ENCODE measurements at places on chromosomes 7 and 10.

DNA sequence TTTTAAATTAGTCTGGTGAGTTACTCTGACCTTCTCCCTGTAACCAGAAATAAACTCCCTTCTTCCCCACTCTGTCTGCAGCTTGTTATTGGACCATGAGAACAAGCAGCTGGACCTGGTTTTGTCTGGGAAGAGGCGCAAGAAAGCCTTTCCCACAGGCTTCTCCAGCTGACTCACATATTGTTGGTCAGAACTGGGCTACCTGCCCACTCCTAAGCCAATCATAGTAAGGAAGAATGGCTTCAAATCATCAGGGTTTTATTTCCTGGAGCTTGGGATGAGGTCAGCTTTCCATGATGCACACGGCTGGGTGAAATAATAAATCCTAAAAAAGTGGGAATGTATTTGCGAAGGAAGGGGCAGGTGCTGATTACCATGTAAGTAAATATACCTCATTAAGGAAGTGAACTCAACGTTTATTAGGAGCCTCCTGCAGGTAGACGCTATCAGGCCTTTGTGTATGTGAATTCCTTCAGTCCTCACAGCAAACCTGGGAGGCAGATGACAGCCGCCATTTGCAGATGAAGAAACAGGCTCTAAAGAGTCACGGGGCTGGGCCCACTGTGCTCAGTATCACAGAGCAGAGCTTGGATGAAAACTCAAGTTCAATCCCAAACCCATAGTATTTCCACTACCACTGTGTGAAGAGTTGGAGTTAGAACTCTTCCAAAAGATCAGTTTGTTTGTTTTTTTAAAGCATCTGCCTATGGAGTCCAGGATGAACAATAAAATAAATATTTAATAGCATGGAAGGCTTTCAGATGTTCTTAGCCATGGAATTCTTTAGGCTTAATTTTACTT, 32.8 kb downstream of the IL15RA start:
- DNase-seq: no peak

DNA sequence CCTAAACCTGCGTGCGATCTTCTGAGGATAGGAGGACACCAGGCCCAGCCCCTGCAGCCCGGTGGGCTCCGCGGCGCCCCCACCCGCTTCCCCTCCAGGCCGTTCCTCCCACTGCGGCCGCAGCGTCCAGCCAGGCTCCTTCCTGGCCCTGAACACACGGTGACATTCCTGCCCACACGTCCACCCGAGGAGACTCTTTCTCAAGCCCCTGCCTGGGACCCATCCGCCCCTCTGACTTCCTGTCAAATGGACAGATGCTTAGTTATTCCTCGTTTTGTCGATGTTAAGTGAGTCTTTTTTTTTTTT, 32.4 kb upstream of the RNF32 start:
- DNase-seq: no peak

GRCh38 chr7:101108961-101109360, 17.9 kb upstream of the SERPINE1 start:
- no peak for DNase-seq

DNA sequence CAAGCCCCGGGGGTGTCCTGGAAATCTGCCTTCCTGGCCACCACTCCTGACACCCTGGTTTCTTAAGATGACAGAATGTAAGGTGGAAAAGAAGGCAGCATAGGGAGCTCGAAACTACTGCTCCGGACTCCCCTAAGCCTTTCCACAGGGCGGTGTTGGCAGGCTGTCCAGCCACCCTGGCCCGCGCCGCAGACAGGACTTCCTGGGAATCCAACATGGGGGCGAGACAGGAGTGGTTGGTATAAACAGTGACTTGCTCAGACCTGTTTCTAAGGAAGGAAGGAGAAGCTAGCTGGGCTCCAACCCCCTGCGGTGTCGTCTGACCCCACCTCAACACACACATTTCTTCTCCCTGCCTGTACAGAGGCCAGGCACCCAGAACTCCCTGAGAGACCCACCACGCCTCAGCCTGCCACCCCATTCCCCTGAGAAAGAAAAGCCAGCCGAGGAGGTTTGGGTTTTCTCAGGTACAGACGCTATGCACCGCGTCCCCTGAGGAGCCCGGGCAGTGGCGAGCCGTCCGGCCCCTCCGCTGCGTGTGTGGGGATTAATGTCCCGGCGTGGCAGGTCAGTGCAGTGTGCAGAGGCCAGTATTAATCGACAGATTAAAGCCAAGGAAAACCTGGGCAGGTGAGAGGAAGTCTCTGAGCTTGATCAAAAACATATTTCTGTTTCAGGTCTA, 349.6 kb upstream of the MKI67 start:
- DNase-seq: no peak

DNA sequence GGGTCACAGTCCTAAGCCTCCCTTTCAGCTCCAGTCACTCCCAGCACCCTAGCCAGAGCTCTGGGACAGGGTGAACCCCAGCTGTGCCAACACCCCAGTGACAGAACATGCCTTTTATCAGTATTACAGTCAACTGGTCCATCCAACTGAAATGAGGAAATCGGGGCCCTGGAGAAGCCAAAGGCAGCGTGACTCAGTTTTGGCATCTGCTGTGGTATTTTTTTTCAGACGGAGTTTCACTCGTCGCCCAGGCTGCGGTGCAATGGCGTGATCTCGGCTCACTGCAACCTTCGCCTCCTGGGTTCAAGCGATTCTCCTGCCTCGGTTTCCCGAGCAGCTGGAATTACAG, 3.4 kb upstream of the CLDN15 start:
- DNase-seq: no peak

GRCh38 chr10:93300288-93300917, 181.7 kb downstream of the MYOF start:
- DNase-seq: no peak

DNA sequence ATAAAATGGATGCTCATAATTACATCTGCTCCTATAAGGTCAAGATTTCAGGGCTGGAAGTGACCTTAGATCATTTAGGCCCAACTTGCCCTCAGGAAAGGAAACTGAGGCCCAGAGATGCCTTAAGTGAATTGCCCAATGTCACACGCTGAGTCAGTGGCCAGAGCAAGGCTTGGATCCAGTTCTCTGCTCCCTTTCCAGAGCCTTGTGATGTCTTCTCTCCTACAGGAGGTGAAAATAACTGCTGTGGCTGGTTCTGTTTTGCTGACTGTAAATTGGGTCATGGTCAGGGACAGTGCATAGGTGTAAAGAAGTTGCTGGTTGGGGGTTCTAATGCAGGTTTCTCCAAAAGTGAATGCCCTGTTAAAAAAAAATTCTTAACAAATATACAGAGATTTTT, 91.3 kb downstream of the TCF7L2 start:
- DNase-seq: no peak

- no peak for DNase-seq
Observed at GRCh38 chr7:104643587-104644217, 315.3 kb downstream of the LHFPL3 start.

- no peak for DNase-seq
Observed at GRCh38 chr10:98425511-98426352, 10.8 kb upstream of the PYROXD2 start.

GRCh38 chr7:34277016-34277802, 371.9 kb downstream of the BMPER start:
- DNase-seq: no peak

DNA sequence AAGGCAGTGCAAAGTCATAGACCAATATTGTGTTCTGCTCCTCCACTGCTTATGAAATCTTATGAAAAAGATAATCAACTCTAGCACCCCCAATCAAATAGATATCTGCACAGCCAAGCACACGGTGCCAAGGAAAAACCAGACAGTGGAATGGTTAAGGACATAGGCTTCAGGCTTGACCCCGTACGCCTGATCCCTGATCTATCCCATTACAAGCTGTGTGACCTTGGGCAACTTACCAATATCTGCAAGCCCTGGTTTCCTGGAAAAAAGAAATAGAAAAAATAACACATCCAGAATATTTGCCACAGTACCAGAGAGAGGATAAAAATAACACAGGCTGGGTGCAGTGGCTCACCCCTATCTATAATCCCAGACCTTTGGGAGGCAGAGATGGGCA, 56.9 kb downstream of the GRB10 start:
- no peak for DNase-seq

DNA sequence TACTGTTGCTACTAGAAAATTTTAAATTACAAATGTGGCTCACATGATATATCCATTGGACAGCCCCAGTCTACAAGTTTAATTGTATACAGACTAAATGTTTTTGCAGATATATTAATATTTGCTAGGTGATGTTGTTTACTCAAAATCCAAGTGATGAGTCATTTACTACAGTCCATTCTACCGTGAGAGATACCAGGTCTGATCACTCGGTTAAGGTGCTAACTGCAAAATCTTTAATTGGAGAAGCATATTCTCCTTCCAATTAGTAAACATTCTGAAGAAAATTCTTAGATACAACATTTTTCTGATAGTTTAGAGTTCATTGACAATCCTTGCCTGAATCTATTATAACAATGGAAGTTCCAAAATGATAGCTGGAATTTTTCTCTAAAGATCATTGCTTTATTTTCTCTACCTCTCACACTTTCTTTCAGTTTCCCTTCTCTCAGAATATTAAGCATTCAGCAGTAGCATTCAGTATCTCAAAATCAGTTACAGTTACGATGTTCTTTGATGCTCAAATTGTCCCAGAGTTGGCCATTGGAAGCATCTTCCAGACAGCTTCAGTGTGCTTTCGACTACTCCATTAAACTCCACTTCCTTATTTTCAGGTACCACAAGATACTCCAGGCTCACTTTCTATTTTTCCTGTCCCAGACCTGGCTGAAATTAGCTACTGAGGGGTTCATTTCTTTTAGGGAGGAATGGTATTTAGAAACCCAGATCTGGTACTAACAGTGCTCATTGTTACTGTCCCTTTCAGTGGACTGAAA, 2.3 kb downstream of the ABCB1 start:
- DNase-seq: no peak

GRCh38 chr10:103643381-103643780, 149.9 kb downstream of the NEURL1 start:
- no peak for DNase-seq

- DNase-seq: no peak
Observed at GRCh38 chr7:15854841-15855524, 168.5 kb upstream of the MEOX2 start.

DNA sequence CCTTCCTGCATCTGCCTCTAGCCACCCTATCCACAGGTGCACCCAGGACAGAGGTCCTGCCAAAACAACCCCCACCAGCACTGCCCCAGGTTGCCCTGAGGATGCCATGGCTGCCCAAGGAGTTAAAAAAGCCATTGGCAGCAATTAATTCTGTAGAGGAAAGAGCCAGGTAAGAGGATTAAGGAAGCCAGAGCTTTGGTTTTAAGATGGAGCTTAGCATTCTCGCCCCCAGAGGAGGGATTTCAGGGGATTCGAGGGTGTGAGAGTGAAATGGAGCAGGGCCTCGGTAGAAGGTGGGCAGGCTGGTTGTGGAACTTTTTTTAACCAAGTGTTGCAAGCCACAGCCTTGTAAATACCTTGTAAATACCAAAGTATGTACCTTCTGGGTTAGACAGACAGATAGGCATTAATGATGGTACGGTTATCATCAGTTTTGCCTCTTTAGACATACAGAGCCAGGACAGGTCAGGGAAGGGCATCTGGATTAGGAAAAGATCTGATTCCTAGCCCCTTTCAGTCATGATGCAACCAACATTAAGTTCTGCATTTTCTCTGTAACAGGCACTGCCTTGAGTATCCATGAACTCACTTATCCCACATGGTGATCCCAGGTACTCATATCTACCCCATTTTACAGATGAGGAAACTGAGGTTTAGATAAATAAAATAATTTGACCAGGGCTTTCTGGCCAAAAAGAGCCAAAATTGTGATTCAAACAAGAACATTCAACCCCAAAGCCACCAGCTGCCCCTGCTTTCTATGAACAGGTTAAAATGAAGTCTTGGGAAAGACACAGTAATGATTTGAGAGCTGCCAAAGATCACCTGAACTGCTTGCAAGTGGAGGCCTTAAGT, 120.7 kb upstream of the PPIF start:
- no peak for DNase-seq

DNA sequence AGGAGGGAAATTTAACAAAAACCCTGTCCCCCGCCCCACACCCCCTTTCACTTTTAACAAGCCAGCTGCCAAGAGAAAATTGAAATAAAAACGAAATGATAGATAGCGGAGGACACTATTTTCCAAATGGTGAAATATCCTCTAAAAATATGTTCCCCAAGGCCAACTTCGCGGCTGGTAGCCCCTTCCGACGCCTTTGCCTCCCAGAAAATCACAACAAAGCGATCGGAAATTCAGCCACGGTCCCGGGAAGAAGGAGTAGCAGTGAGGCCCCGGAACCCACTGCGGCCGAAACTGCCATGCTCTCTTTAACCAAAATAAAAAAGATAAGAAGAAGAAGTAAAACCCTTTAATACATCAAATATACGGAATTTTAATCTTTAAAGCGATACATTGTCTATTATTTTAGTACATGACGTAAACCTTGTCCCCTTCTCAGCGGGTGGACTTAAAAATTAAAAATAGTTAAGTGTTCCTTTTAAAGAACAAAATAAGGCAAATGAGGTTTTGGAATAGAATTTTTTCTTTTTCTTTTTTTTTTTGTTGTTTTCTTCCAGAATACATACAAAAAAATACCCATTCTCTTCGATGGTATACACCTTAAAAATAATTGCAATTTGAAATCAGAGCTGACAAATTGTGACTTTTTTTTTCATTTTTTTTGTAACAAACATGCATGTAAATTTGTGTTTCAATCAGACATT, 3.9 kb downstream of the ZNF503 start:
- no peak for DNase-seq

- no peak for DNase-seq
Observed at GRCh38 chr7:124989911-124990310, 60.3 kb upstream of the POT1 start.

DNA sequence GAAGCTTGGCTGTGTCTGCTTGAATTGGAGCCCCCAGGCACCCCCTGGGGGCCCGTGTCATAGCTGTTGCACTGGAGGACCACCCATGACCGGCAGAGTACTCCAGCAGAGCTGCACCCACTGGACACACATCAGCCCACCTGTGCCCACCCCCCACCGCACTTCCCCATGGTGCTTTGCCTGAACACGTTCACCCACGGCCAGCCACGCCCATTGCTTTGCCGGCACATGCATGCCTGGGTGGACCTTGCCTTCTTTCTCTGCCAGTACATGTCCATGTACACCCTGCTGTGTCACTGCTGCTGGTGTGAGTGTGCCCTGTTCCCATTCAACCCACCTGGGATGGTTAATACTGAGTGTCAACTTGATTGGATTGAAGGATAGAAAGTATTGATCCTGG, 88.7 kb downstream of the SAMD9 start:
- no peak for DNase-seq

DNA sequence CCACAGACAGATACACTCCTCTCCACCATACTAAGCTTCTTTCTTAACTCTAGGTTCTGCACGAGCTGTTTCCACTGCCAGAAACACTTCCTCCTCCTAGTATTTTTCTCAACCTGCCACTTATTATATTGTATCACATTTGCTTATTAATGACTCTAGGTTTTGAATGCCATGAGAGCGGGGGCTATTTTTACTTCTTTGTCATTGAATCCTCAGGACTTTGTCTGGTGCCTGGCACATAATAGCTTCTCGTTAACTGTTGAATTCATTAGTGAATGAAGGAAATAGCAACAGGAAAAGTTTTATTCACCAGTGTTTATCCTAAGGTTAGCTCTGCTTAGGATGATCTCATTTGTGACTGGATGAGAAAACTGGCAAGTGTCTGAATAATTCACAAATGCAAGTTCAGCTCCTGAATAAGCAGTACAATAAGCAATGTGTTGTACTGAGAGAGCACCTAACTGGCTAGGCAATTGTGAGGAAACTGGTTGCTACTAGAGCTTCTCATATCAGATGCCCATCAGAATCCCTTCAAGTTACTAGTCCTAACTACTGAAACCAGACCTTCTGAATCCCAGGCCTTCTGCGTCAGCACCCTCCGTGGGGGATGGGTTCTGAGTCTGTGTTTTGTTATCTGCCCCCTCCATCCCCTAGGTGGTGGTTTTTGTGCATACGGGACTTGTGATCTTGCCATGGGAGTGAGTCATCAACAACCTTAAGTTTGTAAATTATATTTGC, 92.7 kb downstream of the LSMEM1 start:
- no peak for DNase-seq
